ENCODE measurements at places on chromosomes 3 and 15.

GRCh38 chr15:89113296-89114024 is 25.2 kb downstream of the ABHD2 start:
- DNase-seq = no peak

- no peak for DNase-seq
Observed at GRCh38 chr15:47870956-47871625, 153.8 kb downstream of the SEMA6D start.

DNA sequence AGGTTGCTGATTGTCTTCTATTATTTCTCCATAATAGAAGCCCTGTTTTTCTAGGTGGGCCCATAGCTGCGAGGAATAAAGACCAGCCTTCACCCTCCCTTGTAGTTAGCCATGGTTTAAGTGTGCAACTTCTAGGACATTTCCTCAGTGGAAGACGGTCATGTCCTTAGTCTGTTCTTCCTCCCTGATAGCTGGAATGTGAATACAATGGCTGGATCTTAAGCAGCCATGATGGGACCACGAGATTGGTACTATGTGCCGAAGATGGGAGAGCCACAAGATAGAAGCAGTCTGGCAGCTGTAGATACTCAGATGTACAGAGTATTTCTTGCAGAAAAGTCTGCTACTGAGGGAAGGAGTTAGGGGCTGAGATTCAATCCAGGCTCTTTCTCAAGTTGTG is 152.9 kb downstream of the PTPRG start:
- DNase-seq = no peak

DNA sequence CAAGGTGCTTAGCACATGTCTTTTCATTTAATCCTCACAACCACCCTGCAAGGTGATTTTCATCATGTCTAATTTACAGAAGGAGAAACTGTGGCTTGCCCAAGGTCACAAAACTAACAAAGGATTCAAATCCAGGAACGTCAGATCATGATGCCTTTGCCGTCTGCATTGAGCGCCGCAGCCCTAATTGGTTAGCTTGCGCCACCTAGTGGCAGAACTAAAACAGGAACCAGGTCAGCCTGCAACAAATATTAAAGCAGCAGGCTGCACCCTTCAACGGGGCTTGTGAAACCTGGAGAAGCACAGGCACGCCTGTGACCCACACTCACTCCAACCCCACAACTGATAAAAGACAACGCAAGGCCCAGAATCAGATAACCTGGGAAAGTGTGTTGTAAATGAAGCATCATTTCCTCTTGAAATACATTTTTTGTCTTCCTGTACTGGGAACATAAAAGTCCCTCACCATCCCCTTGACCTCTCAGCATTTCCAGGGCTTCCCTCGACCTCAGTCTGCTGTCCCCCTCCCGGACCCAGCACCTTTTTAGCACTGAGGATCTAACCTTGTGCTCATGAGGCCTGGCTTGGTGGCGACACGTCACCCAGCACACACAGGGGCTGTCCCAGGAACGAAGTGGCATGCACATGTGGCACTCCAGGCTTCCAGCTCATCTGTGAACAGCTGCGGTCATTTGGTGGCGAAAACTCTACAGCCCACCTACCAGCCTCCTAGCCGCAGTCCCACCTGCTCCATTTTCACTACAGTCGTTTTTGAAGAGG is 17.3 kb downstream of the DPH3 start:
- DNase-seq = peak; percentile 83

DNA sequence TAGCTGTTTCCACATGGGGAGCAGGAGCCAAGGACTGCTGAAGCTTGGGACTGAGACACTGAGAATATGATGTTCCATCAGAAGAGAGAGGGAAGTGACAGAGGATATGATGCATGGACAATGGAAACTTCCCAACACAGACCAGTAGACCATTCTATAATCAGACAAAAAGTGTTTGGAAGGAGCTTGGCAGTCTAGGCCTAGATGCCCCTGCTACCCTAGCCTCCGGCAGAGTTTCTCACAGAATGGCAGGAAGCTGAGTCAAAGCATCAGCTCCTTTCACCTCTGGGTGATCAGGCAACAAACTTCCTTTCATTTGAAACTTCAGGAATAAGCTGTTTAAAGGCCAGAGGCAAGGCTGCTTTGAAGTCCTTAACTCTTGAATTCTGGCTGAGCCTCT is 222.0 kb downstream of the NEK10 start:
- DNase-seq = no peak

GRCh38 chr3:62876064-62876463 is 848 bp upstream of the CADPS start:
- DNase-seq = no peak

GRCh38 chr3:62183969-62184368 is 189.4 kb downstream of the FEZF2 start:
- no peak for DNase-seq

GRCh38 chr15:42149493-42150218 is 6.8 kb downstream of the PLA2G4F start:
- DNase-seq = no peak

GRCh38 chr3:107846279-107846852 is 244.5 kb downstream of the CD47 start:
- peak; percentile 77 for DNase-seq

- no peak for DNase-seq
Observed at GRCh38 chr15:22951381-22952280, 28.5 kb downstream of the CYFIP1 start.

DNA sequence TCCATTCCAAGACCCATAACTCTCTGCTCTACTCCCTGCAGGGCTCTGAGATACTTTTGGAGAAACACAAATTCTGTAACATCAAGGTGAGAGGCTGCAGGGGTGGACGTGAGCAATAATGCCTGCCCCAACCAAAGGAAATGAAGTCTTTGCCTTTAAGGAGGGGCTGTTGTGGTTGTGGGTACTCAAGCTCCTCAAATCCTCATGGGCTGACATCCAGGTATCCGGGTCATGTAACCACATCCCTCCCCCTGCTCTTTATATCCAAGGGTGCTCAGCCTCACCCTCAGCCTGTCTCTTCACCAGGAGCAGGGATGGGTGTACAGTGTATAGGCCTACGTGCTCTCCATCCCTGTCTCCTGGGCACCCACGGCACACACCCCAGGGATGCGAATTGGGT is 32.3 kb downstream of the NOX5 start:
- DNase-seq = no peak

DNA sequence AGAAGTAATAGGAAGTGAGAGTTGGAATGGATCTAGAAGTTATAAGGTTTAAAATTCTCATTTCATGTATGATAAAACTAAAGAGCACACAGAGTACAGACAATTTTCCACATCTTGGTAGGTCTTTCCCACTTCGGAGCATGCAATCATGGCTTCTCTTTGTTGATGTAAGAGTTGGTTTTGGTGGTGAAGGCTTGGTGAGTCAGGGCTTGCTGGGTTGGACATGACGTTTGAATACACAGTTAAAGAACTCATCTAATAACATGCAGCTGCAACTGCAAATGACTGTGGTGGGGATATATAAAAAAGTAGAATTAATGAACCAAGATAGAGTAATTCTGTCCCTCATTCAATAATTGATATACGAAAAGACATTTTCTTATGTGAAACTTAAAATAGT is 39.5 kb upstream of the GRM7 start:
- no peak for DNase-seq

DNA sequence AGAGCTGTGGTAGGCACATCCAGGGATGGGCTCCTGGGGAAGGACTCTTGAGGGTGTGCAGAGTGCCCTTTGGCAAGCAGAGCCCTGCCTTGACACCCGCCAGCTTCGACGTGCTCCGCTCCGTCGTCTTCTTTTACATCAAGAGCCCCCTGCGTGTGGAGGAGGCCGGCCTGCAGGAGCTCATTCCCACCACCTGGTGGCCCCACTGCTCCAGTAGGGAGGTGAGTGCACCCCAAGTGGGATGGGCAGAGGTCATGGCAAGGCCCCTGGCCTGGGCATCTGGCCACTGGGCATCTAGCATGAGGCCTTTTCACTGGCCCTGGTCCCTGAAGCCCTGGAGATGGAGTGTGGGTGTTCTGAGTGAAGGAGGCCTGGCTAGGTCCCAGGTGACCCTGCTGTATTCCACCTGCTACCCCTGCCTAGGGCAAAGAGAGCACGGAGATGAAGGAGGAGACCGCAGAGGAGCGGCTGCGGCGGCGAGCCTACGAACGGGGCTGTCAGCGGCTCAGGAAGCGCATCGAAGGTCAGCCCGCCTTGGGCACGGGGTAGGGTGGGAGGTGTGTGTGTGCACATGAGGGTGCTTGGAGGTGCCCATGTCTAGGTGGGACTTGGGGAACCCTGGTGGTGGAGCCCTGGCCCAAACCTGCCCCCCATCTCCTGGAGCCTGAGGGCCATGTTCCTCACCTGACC is 12.2 kb downstream of the RNF123 start:
- DNase-seq = no peak

- no peak for DNase-seq
Observed at GRCh38 chr3:11661052-11661656, 17.4 kb upstream of the VGLL4 start.

DNA sequence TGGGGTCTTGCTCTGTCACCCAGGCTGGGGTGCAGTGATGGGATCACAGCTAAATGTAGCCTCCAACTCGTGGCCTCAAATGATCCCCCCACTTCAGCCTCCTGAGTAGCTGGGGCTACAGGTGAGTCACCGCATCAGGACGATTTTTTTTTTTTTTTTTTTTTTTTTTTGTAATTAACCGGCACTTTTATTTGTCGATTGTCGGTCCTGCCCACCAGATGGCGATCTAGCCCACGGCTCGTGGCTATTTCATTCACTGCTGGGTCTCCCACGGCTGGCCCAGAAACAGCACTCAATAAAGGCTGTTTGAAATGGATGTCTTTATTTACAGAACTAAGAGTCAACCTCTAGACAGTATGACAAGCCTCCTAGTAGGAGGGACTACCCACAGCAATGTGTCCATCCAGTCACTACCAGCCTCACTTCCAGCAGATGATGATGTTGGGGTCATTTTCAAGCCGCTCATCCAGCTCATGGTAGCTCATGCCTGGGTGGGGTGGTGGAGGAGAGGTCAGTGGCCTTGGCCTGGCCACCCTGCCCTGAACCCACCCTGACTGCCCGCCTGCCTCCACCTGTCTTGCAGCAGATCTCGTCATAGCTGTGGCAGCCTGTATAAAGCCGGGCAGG is 1.8 kb upstream of the ZMYND10 start:
- peak; percentile 62 for DNase-seq

GRCh38 chr3:125083776-125084175 is 28.0 kb upstream of the HEG1 start:
- no peak for DNase-seq

DNA sequence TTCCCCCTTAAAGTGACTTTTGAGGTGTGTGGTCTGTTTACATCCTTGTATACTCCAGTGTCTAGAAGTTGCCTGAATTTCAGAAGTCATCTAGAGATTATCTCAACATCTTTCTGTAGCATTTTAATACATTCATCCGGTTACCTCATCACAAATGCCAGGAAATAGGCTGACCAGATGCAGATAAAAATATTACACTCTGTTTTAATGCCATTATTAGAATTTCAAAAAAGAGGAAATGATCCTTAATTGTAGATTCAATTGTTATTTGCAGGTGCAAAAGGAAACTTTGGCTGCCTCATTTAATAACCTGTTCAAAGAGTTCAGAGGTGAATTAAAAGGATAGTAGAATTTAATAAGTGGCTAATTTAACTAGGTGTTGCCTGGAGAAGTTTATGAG is 290.9 kb downstream of the C3orf38 start:
- no peak for DNase-seq

DNA sequence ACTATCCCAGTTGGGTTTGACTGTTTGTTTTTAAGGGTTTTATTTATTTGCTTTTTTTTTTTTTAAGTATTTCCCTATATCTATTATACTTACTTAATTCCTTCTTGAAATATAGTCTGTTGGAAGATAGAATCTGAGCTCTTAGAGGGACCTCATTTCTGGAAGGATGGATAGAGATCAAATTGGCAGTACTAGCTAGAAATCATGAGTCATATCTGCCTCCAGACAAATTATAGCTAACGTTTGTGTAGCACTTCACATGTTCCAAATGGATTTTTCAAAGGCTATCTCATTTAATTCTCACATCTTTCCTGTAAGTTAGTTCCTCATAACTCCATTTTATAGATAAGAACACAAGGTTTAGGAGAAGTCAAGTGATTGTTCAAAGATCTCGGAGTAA is 384.7 kb downstream of the ZIC1 start:
- no peak for DNase-seq

GRCh38 chr3:150826466-150827282 is 63.7 kb upstream of the SIAH2 start:
- DNase-seq = no peak

GRCh38 chr15:44300572-44300971 is 12.1 kb downstream of the GOLM2 start:
- DNase-seq = no peak

GRCh38 chr3:56144805-56145204 is 323.5 kb downstream of the ERC2 start:
- DNase-seq = no peak
